ENCODE measurements at places on chromosomes 4 and X.

DNA sequence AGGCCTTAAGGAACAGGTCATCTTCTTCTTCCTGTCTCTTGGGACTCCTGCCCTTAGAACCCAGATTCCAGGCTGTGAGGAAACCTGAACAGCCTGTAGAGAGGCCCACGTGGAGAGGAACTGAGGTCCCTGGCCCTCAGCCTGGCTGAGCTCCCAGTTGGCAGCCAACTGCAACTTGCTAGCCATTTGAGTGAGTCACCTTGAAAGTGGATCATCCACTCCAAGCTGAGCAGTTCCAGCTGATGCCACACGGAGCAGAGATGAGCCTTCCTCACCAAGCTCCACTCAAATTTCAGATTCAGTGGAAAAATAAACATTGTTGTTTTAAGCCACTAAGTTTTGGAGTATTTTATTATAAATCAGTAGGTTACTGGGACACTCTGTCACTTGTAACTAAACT is 392.5 kb downstream of the BCOR start:
- DNase-seq: peak; percentile 22

GRCh38 chrX:41471786-41472185 is 24.6 kb downstream of the NYX start:
- DNase-seq: no peak

DNA sequence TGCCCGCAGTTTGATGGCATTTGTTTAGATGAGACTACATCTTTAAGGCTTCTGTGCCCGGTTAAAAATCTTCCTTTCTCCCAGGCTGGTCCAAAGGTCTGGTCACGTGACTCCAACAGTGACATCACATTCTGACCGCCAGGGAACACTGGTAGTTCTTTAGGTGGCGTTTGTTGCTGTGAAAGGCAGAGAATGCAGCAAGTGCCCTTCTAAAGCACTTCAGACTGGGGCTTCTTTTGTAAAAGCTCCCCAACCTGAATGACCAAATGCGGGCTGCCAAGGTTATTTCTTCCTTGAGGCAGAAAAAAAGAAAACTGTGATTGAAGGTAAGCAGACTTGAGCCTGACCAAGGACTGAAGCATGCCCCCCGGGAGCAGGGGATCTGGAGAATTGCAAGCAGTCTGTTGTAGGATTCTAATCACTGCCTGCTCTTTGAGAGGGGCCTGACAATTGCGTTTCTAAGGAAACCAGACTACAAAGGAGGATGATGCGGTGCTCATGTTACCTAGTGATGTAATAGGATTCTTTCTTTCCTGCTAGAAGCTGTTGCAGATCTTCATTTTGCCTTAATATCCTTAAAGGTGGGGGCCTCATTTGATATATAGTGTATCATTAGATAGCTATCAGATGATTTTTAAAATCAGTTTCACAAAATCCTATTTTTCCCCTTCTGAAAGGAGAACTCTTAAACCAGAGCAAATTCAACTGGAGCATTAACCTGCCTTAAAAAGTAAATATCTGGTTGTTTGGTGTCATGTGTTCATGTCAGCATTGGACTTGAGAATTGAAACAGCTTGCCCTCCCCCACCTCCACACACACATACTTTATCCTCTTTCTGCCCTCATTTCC is 133.1 kb downstream of the AKAP4 start:
- peak; percentile 51 for DNase-seq

DNA sequence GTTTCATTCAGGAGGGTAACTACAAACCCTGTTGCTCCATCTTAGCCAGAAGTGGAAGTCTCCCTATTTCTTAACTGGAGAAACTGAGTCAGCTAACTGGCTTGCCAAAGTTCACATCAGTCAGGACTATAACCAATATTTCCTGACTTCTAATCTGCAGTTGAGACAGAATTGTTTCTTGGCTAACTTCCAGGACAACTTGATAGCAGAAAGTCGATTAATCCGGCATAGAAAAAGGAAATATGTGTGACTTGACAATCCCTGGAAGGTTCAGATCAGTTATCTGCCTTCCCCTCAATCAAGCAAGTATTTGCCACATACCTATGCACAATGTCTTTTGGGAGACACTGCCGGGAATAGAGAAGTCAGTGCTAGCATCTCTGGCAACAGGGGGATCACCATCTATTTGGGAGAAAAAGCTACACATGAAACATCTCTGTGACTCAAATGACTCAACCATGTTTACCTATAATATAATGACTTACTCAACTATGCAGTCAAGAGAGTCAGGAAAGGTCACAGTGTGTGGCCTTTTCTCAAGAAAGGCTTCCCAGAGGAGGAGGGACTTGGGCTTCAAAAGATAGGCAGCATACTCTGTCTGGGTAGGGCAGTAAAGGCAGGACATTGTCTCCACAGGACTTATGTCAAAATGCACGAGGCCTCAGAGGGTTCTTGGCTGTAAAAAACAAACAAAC is 12.4 kb upstream of the LONRF3 start:
- no peak for DNase-seq

DNA sequence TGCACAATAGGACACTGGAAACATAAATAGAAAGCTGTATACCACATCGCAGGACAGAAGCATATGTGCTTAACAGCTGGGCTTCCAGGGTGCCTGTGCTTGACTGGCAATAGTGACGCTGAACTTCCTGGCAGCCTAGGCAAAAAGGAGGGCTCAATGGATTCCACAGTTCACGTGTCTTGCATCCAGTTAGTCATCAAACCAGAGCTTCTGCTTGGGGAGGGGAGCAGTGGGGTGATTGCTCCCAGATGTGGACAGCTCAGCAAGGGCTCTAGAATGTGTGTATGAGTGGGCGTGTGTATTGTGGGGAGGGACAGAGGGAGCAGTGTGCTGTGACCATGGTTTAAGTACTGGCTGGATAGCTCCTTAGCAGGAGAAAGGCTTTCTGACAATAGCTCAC is 2.3 kb downstream of the PRRG3 start:
- DNase-seq: peak; percentile 84

DNA sequence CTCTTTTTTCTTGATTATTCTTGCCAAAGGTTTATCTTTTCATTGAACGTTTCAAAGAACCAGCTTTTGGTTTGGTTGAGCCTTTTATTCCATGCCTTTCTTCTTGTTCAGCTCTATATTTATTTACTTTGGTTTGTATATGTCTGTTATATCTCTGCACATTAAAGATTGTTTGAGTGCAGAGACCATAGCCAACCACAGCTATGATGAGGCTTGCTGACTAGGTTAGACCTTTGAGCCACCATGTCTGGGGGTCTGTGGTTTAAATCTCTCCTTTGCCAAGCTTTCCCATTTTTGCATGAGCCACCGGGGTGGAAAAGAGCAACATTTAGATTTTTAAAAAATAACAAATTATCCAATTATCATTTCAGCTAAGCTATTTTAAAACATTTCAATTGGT is 96.1 kb downstream of the NHS start:
- DNase-seq: no peak

GRCh38 chr4:137333031-137333430 is 199.3 kb downstream of the PCDH18 start:
- DNase-seq: no peak

GRCh38 chr4:36747277-36748129 is 466.1 kb downstream of the DTHD1 start:
- DNase-seq: no peak

DNA sequence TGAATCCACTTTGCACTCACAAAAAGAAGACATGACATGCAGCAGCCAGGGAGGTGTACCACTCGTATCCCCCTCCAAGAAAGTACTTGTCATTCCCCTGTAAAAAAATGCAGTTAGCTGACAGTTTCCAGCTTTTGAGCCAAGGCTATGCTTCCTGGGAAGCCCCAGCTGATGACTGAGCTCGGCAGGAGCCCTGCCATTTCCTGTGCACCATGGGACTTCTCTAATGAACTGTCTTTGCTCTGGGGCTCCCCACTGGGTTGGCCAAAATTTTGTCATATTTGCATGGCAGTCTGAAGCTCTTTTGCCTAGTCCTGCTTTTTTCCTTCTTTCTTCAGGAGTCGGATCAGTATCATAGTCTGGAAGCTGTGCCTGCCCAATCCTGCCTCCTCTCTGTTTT is 104.5 kb upstream of the MAOA start:
- DNase-seq: no peak

DNA sequence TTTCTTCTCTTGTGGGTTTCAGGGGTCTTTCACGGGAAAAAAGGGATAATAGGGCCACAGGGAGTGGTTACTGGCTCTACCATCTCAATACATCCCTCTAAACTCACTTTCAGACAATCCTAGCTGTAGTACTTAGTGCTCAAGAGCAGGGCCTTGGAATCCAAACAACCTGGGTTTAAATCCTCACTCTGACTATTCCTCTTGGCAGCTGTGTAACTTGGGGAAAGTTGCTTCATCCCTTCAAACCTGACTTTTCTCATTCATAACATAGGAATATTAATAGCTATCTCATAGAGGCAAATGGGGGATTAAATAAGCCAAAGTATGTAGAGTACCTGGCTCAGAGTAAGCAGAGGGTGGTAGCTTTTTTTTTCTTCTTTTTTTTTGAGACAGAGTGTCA is 32.4 kb downstream of the CCNG2 start:
- no peak for DNase-seq

DNA sequence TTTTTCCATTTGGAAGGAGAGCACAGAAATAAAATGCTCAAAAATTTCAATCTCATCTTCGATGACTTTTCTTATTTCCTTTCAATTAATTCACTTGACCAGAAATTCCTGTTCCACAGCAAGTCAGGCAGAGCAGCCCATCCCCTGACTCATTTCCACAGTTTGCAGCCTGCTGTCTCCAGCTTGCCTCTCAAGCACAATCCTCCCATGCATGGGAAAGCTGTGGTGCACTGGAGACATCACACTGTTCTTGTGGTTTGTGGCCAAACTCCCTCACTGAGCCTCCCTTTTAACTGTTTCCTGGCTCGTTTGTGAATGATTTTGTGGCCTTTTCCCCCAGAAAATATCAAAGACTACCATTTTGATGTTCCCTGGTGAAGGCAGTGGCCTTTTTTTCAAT is 114.0 kb upstream of the ENPEP start:
- DNase-seq: peak; percentile 7

GRCh38 chr4:184351560-184352451 is 122.5 kb downstream of the IRF2 start:
- DNase-seq: no peak

DNA sequence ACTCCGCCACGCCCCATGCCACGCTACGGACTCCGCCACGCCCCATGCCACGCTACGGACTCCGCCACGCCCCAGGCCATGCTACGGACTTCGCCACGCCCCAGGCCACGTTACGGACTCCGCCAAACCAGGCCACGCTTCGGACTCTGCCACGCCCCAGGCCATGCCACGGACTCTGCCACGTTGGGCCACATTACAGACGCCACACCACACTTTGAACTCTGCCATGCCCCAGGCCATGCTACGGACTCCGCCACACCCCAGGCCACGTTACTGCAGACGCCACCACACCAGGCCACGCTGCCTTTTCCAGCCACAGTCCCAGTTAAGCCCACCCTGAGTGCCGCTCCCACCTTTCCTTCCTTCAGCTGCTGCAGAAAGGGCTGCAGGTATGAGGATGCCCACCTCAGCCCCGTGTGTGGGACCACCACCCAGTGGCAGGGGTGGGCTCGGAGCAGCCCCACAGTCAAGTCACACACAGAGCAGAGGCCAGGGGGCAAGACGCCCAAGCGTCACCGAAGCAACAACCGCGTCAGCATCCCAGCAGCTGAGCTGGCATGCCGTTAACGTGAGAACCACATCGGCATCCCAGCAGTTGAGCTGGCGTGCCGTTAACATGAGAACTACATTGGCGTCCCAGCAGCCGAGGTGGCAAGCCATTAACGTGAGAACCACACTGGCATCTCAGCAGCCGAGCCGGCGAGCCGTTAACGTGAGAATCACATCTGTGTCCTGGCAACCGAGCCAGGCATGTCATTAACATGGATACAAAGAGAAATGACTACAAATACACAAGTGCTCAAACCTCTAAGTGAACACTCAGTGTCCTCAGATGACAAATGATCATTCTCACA is 26.4 kb downstream of the GAK start:
- DNase-seq: no peak

DNA sequence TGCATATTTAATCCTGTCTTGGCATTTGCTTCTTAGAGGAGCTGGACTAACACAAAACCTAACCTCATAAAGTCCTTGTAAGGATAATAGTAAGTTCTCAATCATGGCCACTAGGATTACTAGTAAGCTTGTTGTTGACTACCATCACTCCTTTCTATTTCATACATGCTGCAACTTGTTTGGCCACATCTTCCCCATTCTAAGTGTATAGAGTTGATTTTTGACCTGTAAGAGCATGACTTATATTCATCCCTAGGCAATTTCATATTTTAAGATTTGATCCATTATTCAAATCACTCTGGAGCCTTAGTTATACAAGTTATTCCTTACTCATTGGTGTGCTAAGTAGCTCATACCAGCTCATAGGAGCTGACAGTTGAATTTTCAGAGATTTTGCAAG is 109.4 kb downstream of the EFHC2 start:
- no peak for DNase-seq

DNA sequence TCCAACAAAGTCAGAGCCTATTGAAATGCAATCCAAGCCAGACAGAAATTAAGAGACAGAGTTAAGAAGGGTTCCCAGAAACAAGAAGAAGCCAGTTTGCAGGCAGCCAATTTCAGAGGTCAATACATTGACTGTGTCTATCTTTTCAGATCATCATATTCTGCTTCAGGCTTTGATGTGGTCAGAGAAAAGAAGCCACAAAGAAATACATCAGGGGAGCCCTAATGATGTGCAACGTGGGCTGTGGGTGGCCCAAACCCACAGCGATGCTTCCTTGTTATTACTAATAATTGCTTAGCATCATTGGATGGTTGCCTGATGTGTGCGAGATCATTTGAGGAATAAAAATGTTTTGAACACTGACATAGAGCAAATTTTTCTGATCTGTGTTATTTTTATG is 99.0 kb upstream of the DUSP21 start:
- no peak for DNase-seq

- DNase-seq: peak; percentile 63
Observed at GRCh38 chr4:183249854-183250253, 70.2 kb downstream of the CLDN22 start.

DNA sequence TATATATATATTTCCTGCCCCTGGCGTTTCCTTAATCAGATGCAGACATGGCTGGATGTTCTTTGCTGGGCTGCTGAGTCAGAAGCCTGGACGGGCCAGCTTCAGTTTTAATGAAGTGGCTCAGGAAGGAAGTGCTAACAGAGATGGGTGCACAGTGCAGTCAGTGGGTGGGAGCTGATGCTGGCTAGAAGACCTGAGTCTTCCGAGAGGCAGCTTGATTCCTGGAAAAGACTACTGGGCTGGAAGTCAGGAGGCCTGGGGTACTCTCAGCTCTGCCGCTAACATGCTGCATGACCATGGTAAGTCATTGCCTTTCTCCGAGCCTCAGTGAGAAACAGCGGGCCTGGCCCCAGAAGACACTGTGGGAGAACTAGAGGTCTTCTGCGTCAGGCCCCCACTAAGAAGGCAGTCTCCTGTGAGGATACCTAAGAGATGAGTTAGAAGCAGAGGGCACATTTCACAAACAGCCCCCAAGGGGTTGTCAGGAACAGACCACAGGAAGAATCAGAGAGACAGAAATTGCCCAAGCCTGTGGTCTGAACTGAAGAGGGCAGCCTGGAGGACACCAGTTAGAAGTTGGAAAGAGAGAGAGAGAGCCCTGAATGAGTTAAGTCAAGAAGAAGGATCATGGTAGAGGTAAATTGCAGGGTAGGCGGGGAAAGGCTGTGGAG is 8.3 kb upstream of the CD40LG start:
- no peak for DNase-seq

GRCh38 chr4:134668237-134668636 is 466.6 kb upstream of the PABPC4L start:
- DNase-seq: no peak
